ENCODE measurements at places on chromosomes 4 and X. TPM values are rescaled to one million over a fixed set of nuclear protein-coding genes. Genes with fewer than 3 reads are reported as not detected.

The ARL9 gene
- polyA plus RNA-seq = 0.68 TPM

The MND1 gene
- polyA plus RNA-seq = 0.97 TPM

The CLDN22 gene
- polyA plus RNA-seq = not detected

DNA sequence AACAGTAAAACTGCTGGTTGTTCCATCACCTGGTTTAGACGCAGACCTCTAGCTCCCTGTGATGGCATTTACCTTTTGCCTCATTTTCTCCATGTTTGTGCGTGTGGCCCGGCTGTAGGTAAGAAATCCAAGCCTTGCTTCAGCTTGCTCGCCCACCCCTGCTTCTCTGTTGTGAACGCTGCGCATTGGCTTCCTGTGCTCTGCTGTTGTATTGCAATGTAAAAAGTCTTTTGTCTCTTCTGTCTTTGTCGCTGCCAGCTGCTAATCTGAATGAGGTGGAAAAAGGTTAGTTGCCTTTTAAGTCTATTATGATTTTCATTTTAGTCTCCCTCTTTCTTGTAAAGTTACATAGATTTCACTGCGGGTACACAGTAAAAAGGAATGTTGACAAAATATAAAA, 127.3 kb upstream of the PACRGL start:
- no peak for DNase-seq

GRCh38 chr4:137543198-137543597, 10.9 kb upstream of the PCDH18 start:
- DNase-seq = no peak

DNA sequence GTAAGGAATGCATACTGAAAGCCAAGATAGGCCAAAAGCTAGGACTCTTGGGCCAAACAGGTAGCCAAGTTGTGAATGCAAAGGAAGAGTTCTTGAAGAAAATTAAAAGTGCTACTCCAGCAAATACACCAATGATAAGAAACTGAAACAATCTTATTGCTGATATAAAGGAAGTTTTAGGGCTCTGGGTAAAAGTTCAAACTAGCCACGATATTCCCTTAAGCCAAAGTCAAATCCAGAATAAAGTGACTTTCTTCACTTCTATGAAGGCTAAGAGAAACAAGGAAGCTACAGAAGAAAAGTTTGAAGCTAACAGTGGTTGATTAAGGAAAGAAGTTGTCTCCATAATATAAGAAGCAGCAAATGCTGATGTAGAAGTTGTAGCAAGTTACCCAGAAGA, 397.6 kb downstream of the PACRGL start:
- DNase-seq = no peak

- no peak for DNase-seq
Observed at GRCh38 chr4:85028910-85029309, 62.4 kb upstream of the WDFY3 start.

The AKAP14 gene
- not detected for polyA plus RNA-seq

The TEX11 gene
- not detected for polyA plus RNA-seq

The SSR4 gene
- 277 TPM for polyA plus RNA-seq

DNA sequence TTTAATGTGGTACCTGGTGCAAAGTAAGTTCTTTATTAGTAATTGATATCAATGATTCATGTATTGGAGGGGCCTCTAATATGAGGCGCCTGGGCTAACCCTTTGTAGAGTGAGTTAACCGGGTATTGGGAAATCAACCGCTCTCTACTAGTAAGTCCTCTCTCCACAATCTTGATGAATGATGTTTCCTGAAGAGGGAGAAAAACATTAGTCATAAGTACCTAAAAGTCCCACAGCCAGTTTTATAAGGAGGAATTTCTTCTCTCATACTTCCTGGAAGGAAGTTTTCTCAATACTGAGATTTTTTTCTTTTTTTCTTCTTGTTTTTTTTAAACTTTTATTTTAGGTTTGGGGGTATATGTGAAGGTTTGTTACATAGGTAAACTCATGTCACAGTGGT, 62.3 kb downstream of the AGTR2 start:
- no peak for DNase-seq

GRCh38 chr4:186761393-186761792, 37.7 kb upstream of the FAT1 start:
- no peak for DNase-seq

DNA sequence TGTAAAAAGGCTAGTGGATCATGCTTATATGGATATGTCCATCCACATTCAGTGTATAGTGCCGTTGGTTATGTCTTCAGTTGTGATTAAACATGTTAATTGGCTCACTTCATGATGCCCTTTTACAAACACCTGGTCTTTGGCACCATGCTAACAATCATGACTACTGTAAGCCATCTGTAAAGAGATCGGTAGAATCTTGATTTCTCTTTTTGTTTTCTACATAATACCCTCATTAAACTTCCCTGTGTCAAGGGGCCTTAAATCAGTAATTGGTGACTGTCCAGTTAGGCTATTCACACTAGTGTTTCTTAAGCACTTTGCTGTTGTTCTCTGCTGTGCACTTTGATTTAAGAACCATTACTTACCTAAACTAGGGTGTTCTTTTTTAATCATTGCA, 475.2 kb downstream of the RPA4 start:
- no peak for DNase-seq

DNA sequence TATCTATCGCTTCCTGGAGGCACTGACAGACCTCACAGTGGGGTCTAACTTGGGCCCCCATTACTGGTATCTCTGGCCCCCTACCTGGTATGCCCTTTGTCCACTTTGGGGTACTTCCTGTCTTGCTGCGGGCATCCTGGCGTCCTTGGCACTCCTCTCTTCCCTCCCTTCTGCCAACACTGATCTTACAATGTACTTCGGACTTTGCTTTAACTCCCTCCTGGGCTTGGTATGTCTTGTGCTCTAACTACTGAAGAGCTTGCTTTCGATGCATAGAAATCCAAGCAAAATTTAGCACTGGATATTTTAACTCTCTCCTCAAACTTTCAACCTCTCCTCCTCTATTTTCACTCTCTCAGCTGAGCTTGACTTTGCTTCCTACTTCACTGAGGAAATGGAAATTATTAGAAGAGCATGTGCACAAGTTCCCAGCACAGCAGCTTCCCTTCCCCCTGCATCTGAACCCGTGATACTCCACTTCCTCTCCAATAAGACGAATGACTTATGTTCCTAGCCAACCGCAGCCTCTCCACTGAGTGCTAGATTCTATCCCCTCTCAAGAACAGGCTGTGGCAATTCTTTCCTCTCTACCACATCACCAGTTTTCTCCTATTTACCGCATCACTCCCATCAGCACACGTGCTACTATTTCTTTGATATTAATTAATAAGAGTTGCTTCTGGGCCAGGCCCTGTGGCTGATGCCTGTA, 52.9 kb downstream of the SUPT20HL2 start:
- no peak for DNase-seq

The SOD3 gene
- 3.8 TPM for polyA plus RNA-seq

DNA sequence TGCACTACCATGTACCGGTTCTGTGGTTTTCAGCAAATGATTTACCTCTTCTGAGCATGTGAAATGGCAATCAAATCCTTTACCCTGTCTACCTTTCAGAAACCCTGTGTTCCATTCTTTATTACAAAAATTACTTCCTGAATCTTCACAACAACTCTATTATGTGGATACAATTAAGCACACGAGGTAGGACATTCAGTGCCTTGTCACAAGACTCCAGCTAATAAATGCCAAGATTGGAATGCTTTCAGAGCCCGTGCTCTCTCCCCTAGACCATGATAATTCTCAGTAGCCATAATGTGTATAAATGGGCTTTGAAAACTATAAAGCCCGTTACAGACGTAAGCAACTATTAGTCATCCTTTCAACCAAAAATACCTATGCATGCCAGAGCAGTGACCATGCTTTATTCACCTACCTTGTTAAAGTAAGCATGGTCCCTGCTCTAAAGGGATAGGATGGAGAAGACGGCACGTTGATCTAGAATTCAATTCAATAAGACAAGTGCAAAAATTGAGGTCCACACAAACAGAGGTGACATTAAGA, 2.4 kb downstream of the RXFP1 start:
- DNase-seq = no peak

GRCh38 chr4:106803083-106803482, 233.0 kb downstream of the DKK2 start:
- no peak for DNase-seq

The ATP1B4 gene
- polyA plus RNA-seq = not detected

The KLKB1 gene
- polyA plus RNA-seq = 0.11 TPM

DNA sequence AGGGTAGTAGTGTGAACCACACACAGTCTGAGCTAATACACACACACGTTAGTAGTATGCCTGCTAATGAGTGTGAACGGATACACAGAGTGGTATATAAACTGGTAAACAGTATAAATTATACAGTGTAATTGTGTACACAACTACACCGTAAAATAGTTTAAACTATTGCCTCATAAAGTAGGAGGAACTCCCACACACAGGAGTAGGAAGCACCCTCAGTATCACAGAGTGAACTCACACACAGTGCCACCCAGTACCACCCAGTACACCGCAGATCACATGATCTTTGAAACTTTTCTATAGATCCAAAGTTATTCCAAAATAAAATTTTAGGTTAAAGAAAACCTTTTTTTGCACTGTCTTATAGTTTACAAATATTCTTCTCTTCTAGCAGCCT, 275.1 kb downstream of the ADGRA3 start:
- no peak for DNase-seq

- no peak for DNase-seq
Observed at GRCh38 chrX:155766321-155766720, 114.8 kb upstream of the VAMP7 start.

The CENPVL3 gene
- not detected for polyA plus RNA-seq

The SYN1 gene
- polyA plus RNA-seq = 0.37 TPM

The IL2 gene
- not detected for polyA plus RNA-seq

- no peak for DNase-seq
Observed at GRCh38 chr4:8403976-8404375, 36.5 kb downstream of the ACOX3 start.
